Thymus (tissue), 14 donors: ENCODE measurements at places on chromosomes 5 and 9.

GRCh38 chr5:117205894-117206293 is 631.3 kb upstream of the SEMA6A start:
- no peak for DNase-seq
- H3K27me3 ChIP-seq, result no peaks in the 10 kb centered on the region
- no peaks in the 10 kb centered on the region for H3K36me3 ChIP-seq

DNA sequence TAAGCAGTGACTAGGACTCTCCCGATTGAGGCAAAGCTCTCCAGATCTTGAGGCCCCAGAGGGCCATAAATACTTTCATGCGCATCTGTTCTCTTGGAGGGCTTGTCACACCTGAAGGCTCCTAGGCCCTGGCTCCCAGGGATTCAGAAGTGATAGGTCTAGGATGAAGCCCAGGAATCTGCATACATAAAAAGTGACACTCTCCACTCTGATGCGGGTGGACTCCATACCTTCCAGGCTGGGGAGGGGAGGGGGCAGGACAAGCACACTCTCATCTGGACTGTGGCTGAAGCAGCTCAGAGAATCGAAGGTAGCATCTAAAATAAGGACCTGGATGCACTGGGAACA is 9.1 kb upstream of the CYSTM1 start:
- no peaks in the 10 kb centered on the region for H3K4me1 ChIP-seq
- no peak for DNase-seq
- peaks cover 11% of the 10 kb centered on the region for H3K27me3 ChIP-seq
- no peak overlapping the region for H3K27ac ChIP-seq

DNA sequence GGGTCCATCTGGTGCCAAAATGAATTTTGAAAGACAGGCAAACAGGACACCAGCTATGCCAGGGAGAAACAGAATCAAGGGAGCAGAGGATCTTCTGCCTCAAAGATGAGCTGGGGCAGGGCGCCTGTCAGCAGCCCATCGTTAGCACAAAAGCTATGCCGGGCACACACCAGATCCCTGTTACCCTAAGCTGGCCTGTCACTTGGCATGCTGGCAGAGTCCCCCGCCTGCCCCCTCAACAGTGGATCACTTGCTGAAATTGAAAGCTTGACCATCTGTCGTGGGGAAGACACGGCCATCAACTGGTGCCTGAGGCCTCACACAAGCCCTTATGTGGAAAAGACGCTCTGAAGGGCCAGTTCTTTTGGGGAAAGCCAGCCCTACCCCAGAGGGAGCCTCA is 256.4 kb downstream of the EBF1 start:
- no peak overlapping the region for H3K4me3 ChIP-seq
- H3K4me1 ChIP-seq, result peaks cover 10% of the 10 kb centered on the region
- no peaks in the 10 kb centered on the region for H3K27me3 ChIP-seq
- DNase-seq, result no peak
- no peak overlapping the region for H3K27ac ChIP-seq

GRCh38 chr5:74316064-74316603 is 324.4 kb downstream of the ENC1 start:
- no peak for DNase-seq
- peak overlapping the region; percentile 34 for H3K27ac ChIP-seq
- H3K4me3 ChIP-seq, result no peak overlapping the region
- peaks cover 6% of the 10 kb centered on the region for H3K4me1 ChIP-seq

- no peak overlapping the region for H3K27ac ChIP-seq
- H3K4me1 ChIP-seq, result no peaks in the 10 kb centered on the region
- H3K36me3 ChIP-seq, result no peaks in the 10 kb centered on the region
- no peaks in the 10 kb centered on the region for H3K27me3 ChIP-seq
- DNase-seq, result no peak
These were observed 446.9 kb upstream of the GRIN3A start for GRCh38 chr9:102185371-102185770.

- no peaks in the 10 kb centered on the region for H3K36me3 ChIP-seq
- no peaks in the 10 kb centered on the region for H3K27me3 ChIP-seq
- H3K4me1 ChIP-seq, result no peaks in the 10 kb centered on the region
- H3K27ac ChIP-seq, result no peak overlapping the region
- H3K4me3 ChIP-seq, result no peak overlapping the region
These were observed 40.8 kb upstream of the GABRG2 start for GRCh38 chr5:162026803-162027202.

GRCh38 chr5:123441408-123441807 is 18.2 kb upstream of the CEP120 start:
- H3K4me3 ChIP-seq, result no peak overlapping the region
- no peaks in the 10 kb centered on the region for H3K36me3 ChIP-seq
- no peak for DNase-seq
- no peaks in the 10 kb centered on the region for H3K4me1 ChIP-seq
- H3K27ac ChIP-seq, result no peak overlapping the region

- peak; percentile 44 for DNase-seq
- no peaks in the 10 kb centered on the region for H3K36me3 ChIP-seq
- H3K27me3 ChIP-seq, result no peaks in the 10 kb centered on the region
- peak overlapping the region; percentile 94 for H3K27ac ChIP-seq
- peak overlapping the region; percentile 67 for H3K4me3 ChIP-seq
These were observed 5.6 kb upstream of the RNF44 start for GRCh38 chr5:176542596-176543427.

GRCh38 chr5:52638732-52639131 is 149.0 kb upstream of the ITGA1 start:
- H3K4me1 ChIP-seq, result no peaks in the 10 kb centered on the region
- no peak overlapping the region for H3K4me3 ChIP-seq
- no peak overlapping the region for H3K27ac ChIP-seq

GRCh38 chr5:129049126-129049799 is 45.3 kb upstream of the ISOC1 start:
- H3K27me3 ChIP-seq, result no peaks in the 10 kb centered on the region
- DNase-seq, result no peak
- H3K36me3 ChIP-seq, result no peaks in the 10 kb centered on the region
- H3K27ac ChIP-seq, result no peak overlapping the region

DNA sequence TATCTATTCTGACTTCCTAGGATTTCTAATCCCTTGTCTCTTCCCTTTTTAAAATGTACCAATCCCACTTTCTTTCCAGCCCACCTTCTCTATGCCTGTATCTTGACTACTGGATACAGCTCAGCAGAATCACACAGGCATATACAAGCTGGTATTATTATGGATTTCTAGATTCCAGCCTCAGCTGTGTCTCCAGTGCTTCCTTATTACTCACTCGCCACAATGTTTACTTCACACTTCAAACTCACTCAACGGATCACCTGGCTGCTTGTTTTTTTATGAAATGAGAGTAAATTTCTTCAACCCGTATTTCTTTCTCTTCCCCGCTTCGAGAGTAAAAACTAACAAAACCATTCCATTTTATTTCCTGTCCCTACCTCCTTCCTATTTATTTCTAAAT is 38.8 kb downstream of the CWC27 start:
- H3K27me3 ChIP-seq, result no peaks in the 10 kb centered on the region
- no peak overlapping the region for H3K4me3 ChIP-seq
- H3K4me1 ChIP-seq, result no peaks in the 10 kb centered on the region
- no peak for DNase-seq

- H3K36me3 ChIP-seq, result no peaks in the 10 kb centered on the region
- no peaks in the 10 kb centered on the region for H3K4me1 ChIP-seq
- peak; percentile 68 for DNase-seq
- no peak overlapping the region for H3K4me3 ChIP-seq
These were observed 123.6 kb downstream of the PALM2AKAP2 start for GRCh38 chr9:109903515-109904138.

DNA sequence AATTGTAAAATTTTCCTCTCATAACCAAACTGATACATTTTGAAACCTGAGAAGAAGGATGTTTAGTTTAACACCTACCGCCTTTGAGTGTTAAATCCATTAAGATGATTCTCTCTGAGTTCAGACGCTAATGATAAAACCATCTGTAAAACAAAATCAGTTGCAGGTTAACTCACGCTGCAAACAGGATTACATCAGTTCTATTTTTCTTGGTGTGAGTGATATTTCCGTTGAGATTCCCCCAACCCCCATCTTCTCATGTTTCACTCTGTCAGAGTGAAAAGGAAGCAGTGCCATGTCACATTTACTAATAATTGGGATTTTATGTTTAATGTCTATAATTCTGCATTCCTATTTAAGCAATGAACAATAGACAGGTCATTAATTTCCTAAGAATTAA is 146.5 kb downstream of the FANCC start:
- DNase-seq, result no peak
- H3K4me1 ChIP-seq, result no peaks in the 10 kb centered on the region
- H3K4me3 ChIP-seq, result no peak overlapping the region
- H3K27ac ChIP-seq, result no peak overlapping the region
- H3K36me3 ChIP-seq, result peaks cover 3% of the 10 kb centered on the region

DNA sequence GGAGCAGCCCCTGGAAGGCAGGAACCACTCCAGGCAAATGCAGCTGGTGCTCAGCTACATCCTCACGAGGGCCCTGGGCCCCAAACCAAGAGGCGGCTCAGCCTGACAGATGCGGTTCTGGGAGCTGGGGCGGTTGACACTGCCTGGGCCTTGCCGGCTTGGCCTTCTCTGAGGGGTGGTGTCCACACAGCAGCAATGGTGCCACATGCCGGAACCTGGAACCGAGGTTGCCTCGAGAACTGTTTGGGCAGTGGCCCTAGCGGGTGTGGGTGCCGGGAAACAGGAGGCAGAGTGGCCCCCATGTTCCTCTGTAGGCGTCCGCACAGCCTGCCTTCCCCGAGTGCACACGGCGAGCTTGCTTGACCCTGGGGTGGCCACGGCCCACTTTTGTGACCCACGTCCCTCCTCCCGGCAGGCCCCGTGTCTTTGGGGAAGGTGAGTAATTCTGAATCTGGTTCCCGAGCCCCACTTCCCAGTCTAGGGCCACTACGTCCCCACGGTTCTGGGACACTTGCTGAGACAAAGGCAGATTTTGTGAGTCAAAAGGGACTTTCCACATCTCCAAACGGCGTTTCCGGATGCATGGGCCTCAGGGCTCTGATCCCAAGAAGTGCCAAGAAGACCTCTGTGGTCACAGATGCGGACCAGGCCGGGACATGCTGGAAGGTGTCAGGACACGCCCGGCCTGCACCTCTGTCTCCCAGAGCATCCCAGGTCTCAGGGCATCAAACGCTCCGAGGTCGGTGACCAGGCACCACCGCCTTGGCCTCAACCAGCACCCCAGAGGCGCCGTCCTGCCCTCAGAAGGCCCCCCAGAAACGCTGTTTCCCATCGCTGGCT is 27.7 kb upstream of the SLC12A7 start:
- no peaks in the 10 kb centered on the region for H3K36me3 ChIP-seq
- H3K27me3 ChIP-seq, result no peaks in the 10 kb centered on the region
- H3K4me3 ChIP-seq, result no peak overlapping the region
- peak overlapping the region; percentile 75 for H3K27ac ChIP-seq
- H3K4me1 ChIP-seq, result peaks cover 55% of the 10 kb centered on the region

GRCh38 chr9:130232899-130233586 is 32.5 kb upstream of the HMCN2 start:
- H3K4me1 ChIP-seq, result no peaks in the 10 kb centered on the region
- H3K36me3 ChIP-seq, result no peaks in the 10 kb centered on the region
- DNase-seq, result no peak

DNA sequence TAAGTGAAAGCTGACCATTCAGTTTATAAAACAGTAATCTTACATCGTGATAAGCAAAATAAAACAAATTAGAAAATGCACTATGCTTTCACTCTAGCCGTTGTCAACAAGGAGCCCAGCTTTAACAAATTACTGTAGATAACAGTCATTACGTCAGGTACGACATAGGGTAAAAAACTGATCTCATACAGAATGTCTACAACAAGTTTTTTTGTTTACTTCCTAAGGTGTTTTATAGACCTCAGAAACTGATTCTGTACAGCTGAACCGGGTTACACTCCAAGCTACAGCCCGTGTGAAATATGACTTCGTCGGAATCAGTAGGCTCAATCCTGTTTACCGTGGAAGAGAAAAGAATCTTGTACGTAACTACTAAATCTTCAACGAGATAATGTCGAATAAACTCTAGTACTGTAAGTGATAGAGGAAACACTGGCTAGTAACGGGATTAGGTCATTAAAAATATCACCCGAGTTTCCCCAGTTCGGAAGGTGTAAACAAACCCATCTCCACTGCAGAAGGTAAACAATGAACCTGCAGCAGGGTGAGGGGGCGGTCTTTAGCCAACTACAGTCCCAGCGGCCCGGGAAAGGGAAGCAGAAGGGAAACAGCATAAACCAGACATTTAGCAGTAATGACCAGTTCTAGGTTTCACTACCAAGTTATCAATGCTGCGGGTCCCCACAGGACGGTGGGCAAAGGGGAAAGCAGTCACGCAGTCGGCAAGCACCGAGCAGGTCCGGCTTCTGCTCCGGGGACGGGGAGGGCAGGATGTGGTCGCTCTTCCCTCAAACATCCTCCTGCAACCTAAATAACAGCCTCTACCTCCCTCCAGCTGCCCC is 1.1 kb downstream of the RICTOR start:
- DNase-seq, result peak; percentile 60
- peak overlapping the region; percentile 93 for H3K27ac ChIP-seq
- H3K36me3 ChIP-seq, result peaks cover 9% of the 10 kb centered on the region
- H3K27me3 ChIP-seq, result no peaks in the 10 kb centered on the region
- H3K4me3 ChIP-seq, result peak overlapping the region; percentile 99

- no peaks in the 10 kb centered on the region for H3K4me1 ChIP-seq
- H3K4me3 ChIP-seq, result no peak overlapping the region
- no peak for DNase-seq
- H3K36me3 ChIP-seq, result no peaks in the 10 kb centered on the region
- no peaks in the 10 kb centered on the region for H3K27me3 ChIP-seq
These were observed 83.2 kb downstream of the DTWD2 start for GRCh38 chr5:118905196-118905595.

DNA sequence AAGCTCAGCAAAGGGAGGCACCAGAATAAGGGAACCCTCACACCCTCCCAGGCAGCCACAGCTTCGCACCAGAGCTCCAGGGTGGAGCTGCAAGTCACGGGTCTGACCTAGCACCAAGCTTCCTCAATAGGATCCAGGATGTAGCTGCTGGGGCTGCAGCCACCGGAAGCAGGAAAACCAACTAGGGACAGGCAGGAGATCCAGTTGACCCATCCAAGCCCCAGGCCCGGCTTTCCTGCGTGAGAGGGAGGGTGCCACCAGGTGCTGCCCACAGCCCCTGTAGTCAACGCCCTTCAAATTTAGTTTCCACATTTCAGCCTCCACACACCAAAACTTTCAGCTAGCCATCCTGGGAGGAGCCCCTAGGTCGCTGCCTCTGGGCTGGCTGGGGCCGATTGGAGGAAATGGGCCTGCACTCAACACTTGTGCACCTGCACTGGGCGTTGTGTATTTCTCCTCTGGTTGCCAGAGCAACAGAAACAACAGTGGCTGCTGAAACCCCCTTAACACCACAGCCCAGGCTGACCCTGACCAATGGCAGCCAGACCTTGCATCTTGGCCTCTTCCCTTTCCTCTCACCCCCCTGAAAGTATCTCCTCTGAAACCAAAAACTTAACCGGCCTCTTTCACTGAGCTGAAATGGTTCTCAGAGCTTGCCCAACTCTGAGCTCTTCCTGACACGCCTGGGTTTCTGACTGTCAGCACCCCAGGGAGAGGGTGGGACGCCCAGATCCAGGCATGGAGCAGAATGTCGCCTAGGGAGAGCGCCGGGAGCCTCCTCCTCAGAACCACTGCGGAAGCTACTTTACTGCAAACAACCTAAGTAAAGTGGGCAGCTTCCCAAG is 226.5 kb upstream of the MAP3K1 start:
- peak; percentile 40 for DNase-seq
- peaks cover 57% of the 10 kb centered on the region for H3K4me1 ChIP-seq
- H3K27me3 ChIP-seq, result no peaks in the 10 kb centered on the region
- no peak overlapping the region for H3K4me3 ChIP-seq
- no peaks in the 10 kb centered on the region for H3K36me3 ChIP-seq
